ENCODE measurements at places on chromosomes 6 and 20.

DNA sequence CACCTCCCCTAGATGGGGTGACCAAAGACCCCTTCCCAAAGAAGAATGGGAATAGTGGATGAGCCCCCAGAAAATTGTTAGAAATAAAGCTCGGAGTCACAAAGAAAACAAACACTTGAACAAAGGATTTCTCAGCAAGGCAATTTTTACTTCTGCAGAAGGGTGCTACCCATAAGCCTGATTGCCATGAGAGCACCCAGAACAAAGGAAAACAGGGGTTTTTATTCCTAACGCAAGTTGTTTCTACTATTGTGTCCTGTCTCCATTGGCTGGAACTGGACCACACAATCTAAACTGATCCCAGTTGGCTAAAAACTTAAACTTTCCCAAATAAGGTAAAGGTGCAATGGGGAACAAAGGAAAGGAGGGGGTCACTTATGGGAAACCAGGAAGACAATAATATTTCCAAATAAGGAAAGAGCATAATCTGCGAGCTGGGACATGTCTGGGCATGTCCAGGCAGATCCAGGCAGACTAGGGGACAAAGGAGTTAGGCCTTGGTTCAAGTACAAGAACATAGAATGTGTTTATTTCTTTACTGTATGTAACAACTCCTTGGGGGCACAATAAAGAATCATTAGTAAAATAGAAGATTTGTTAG lies 20.0 kb downstream of the HLA-B start:
- H3K27me3 ChIP-seq, result no peaks in the 10 kb centered on the region
- no peak for DNase-seq
- H3K36me3 ChIP-seq, result no peaks in the 10 kb centered on the region
- H3K4me1 ChIP-seq, result no peaks in the 10 kb centered on the region
- no peak overlapping the region for H3K27ac ChIP-seq

GRCh38 chr20:38635721-38636288 lies 34.2 kb downstream of the ARHGAP40 start:
- DNase-seq, result no peak
- H3K4me3 ChIP-seq, result no peak overlapping the region
- no peaks in the 10 kb centered on the region for H3K27me3 ChIP-seq
- no peaks in the 10 kb centered on the region for H3K4me1 ChIP-seq
- no peak overlapping the region for H3K27ac ChIP-seq
- no peaks in the 10 kb centered on the region for H3K36me3 ChIP-seq

DNA sequence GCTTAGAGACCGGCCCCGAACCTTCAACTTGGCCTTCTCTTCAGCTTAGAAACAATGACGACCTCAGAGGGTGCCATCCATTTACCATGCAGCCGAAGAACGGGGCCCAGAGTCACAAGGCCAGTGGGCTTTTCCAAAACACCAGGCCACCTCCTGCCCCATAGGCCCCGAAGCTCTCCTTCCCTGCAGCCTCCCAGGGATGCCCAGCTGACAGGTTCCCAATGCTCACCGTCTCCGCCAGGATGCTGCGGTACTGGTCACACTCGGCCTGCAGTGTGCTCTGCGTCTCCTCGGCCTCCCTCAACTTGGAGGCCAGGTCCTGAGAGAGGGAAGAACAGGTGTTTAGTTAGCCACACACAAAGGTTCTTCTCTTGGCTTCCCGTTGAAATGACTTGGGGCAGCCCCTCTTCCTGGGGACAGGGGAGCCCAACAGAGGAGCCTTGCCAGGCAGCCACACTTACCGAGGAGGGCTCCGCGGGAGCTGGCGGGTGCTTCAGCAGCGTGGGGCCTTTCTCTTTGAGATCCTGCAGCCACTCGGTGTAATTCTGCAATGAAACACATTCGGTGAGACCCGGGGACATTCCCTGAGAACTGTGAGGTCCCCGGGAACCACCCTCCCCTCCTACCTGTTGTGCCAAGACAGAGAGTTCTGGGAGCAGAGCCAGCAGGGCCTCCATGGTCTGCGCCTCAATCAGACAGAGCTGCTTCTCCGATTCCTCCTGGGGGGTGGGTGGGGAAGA lies 51.5 kb downstream of the DSTN start:
- H3K27me3 ChIP-seq, result no peaks in the 10 kb centered on the region
- H3K4me3 ChIP-seq, result no peak overlapping the region
- H3K4me1 ChIP-seq, result no peaks in the 10 kb centered on the region
- peaks cover 50% of the 10 kb centered on the region for H3K36me3 ChIP-seq
- no peak overlapping the region for H3K27ac ChIP-seq

DNA sequence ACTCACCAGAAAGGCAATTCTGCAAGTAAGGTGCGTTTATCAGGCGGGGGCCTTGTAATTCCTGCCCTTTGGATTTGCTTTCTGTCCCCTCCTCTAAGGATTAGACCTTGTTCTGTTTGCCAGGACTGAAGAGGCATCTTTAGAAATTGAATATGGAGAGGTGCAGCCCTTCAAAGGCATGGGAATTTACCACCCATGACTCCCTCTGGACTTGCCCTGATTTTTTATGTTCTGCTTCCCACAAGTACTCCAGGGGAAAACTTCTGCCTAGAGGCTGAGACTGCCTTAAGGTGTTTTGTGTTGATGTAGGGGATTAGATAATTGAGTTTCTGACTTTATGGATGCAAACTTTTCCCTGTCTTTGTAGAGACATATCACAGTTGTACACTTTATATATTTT lies 30.2 kb downstream of the SYTL3 start:
- no peaks in the 10 kb centered on the region for H3K27me3 ChIP-seq
- DNase-seq, result no peak
- H3K4me1 ChIP-seq, result no peaks in the 10 kb centered on the region
- H3K27ac ChIP-seq, result no peak overlapping the region
- H3K4me3 ChIP-seq, result no peak overlapping the region

DNA sequence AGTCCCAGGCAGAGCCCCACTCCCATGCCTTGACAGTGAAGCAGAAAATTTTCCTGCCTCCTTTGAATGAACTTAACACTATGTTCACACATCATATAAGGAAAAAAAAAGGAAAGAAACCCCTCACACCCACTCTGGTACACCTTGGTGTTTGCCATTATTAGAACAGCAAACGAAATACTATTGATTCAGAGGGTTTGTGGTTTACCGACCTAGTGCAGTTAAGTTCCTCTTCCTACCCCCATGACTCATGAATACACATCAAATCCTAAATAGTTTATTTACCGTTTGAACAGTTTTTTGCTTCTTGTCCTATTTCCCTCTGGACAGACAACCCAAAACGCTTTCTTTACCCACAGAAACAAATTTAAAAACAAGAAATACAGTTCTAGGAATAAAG lies 237.7 kb downstream of the FOXA2 start:
- H3K27me3 ChIP-seq, result no peaks in the 10 kb centered on the region
- no peaks in the 10 kb centered on the region for H3K36me3 ChIP-seq
- no peak for DNase-seq

DNA sequence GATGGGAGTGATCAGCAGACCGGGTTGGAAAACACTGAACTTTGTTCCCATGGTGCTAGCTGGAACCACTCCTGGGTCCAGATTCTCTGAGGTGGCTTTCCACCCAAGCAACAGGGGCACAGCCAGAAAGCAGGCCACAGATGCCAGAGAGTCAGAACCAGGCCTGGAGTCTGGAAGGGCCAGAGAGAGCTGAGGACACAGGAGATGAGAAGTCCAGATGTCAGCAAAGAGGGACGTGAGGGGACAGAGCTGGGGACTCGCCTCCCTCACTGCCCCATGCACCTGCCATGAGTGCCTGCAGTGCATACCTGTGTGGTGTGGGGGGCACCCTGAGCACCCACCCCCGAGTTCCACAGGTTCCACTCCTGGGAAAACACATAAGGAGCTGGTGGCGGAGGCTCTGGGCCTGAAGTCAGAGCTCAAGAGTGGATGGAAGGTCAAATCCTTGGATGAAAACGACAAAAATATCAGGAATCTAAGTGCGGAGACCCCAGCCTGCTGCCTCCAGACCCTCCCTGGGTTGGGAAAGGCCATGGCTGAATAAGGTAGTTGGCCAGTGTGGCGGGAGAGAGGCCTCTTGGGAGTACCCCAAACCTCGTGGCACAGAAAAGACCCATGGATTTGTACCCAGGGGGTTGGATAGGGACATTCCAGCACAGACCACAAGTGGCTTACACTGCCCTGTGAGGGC lies 224.2 kb downstream of the SYNDIG1 start:
- no peaks in the 10 kb centered on the region for H3K27me3 ChIP-seq
- peaks cover 9% of the 10 kb centered on the region for H3K4me1 ChIP-seq
- H3K27ac ChIP-seq, result no peak overlapping the region
- H3K4me3 ChIP-seq, result no peak overlapping the region

- H3K36me3 ChIP-seq, result no peaks in the 10 kb centered on the region
- no peaks in the 10 kb centered on the region for H3K4me1 ChIP-seq
- no peaks in the 10 kb centered on the region for H3K27me3 ChIP-seq
- no peak overlapping the region for H3K27ac ChIP-seq
- DNase-seq, result no peak
- no peak overlapping the region for H3K4me3 ChIP-seq
These were observed 99.5 kb downstream of the PRDM1 start for GRCh38 chr6:106185615-106186014.

DNA sequence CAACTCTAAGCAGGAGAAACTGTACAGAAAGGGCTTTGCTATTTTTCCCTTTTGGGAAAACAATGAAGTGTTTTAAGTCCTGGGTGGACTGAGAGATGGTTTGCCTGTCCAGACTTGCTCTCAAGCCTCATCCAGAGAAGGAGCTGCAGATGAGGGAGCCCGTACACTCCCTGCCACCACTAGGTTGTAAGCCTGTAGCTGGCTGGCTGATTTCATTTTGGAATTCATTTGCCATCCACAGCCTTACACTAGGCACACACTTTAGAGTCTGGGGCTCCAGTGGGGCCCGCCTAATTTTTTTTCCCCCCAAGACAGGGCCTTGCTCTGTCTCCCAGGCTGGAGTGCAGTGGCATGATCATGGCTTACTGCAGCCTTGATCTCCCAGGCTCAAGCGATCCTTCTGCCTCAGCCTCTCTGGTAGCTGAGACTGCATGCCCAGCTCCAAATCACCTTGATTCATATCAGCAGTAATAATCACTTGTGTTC lies 28.4 kb downstream of the POFUT1 start:
- peak; percentile 17 for DNase-seq
- H3K4me3 ChIP-seq, result no peak overlapping the region
- no peaks in the 10 kb centered on the region for H3K27me3 ChIP-seq
- H3K4me1 ChIP-seq, result no peaks in the 10 kb centered on the region
- peaks cover 6% of the 10 kb centered on the region for H3K36me3 ChIP-seq

- H3K27me3 ChIP-seq, result no peaks in the 10 kb centered on the region
- H3K4me3 ChIP-seq, result no peak overlapping the region
- H3K36me3 ChIP-seq, result no peaks in the 10 kb centered on the region
- no peak overlapping the region for H3K27ac ChIP-seq
- H3K4me1 ChIP-seq, result no peaks in the 10 kb centered on the region
These were observed 16.3 kb downstream of the SS18L1 start for GRCh38 chr20:62159839-62160238.

GRCh38 chr6:160349814-160350350 lies 1.7 kb downstream of the SLC22A3 start:
- H3K4me3 ChIP-seq, result peak overlapping the region; percentile 63
- H3K36me3 ChIP-seq, result no peaks in the 10 kb centered on the region
- H3K27me3 ChIP-seq, result no peaks in the 10 kb centered on the region
- no peak for DNase-seq

DNA sequence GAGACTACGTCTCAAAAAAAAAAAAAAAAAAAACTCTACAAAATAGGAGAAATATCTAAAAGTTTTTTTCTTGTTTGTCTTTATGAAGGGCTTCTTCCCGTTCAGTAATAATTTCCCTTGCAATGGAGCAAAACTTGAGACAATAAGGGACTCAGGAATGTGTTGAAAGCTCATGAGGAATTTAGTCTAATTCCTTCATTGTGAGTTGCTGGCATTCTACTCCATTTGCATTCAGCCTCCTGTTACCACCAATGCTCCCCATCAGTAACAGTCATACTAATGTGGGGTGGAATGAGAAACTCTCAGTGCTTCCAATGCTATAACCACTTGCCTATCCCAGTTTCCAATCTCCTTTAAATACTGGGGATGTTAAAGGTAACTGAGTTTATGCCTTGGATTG lies 576.7 kb upstream of the AGPAT4 start:
- no peak for DNase-seq
- H3K27ac ChIP-seq, result no peak overlapping the region
- no peaks in the 10 kb centered on the region for H3K27me3 ChIP-seq
- H3K4me3 ChIP-seq, result no peak overlapping the region
- no peaks in the 10 kb centered on the region for H3K36me3 ChIP-seq
- H3K4me1 ChIP-seq, result no peaks in the 10 kb centered on the region

DNA sequence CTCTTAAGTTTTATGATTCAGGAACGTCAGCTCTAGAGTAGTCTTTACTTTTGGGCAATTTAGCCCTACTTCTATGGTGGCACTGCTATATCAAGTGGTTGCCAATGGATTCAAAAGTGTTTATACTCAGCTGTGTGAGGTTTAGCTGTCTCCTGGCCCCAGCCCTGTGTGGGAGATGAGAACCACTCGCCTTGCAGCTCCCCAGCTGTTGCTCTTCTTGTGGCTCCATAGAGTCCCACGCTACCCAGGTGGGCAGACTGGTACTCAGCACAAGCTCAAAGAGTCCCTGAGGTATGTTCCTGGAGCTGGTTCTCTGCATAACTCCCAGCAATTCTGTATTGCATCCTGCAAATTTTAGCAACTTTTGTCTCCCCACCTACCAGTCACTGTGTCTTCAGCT lies 59.6 kb downstream of the C6orf118 start:
- no peak overlapping the region for H3K27ac ChIP-seq
- H3K4me1 ChIP-seq, result no peaks in the 10 kb centered on the region
- no peak overlapping the region for H3K4me3 ChIP-seq
- no peaks in the 10 kb centered on the region for H3K36me3 ChIP-seq

GRCh38 chr20:31474097-31474436 lies 860 bp downstream of the DEFB124 start:
- DNase-seq, result no peak
- no peaks in the 10 kb centered on the region for H3K4me1 ChIP-seq
- no peak overlapping the region for H3K4me3 ChIP-seq
- peaks cover 17% of the 10 kb centered on the region for H3K27me3 ChIP-seq
- no peaks in the 10 kb centered on the region for H3K36me3 ChIP-seq

DNA sequence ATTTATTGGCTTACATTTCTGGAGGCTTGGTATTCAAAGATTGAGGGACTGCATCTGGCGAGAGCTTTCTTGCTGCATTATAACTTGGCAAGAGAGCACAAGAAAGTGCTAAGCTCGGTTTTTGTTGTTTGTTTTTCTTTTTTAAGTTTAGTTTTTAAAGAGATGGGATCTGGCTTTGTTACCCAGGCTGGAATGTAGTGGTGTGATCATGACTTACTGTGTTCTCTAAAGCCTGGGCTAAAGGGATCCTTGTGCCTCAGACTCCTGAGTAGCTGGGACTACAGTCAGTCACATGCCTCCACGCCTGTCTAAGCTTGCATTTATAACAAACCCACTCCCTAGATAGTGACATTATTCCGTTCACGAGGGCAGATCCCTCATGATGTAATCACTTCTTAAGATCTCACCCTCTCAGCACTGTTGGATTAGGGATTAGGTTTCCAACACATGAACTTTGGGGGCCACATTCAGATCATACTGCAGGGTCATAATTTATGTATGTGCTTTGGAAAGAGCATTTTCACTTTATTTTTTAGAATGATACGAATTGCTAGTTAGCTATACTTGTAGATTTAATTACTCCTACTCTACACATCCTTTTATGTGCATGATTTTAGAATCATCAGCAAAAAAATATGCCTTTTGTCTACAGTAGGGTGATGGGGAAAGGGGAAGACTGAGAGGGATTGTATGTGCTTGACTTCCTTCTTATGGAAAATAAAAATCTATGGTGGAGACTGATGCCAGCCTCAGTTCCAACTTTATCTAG lies 167.8 kb downstream of the JARID2 start:
- H3K27ac ChIP-seq, result no peak overlapping the region
- no peaks in the 10 kb centered on the region for H3K27me3 ChIP-seq
- no peaks in the 10 kb centered on the region for H3K36me3 ChIP-seq
- peaks cover 6% of the 10 kb centered on the region for H3K4me1 ChIP-seq

- no peak overlapping the region for H3K27ac ChIP-seq
- no peak overlapping the region for H3K4me3 ChIP-seq
- H3K27me3 ChIP-seq, result no peaks in the 10 kb centered on the region
These were observed 42.9 kb downstream of the AFG1L start for GRCh38 chr6:108337721-108338120.

Data from prostate gland (tissue), 2 donors.